ENCODE measurements at places on chromosomes 5 and 9. TPM values are rescaled to one million over a fixed set of nuclear protein-coding genes. Genes with fewer than 3 reads are reported as not detected.

LOX gene
- not detected for total RNA-seq

TMEM171 gene
- total RNA-seq, result not detected

DNA sequence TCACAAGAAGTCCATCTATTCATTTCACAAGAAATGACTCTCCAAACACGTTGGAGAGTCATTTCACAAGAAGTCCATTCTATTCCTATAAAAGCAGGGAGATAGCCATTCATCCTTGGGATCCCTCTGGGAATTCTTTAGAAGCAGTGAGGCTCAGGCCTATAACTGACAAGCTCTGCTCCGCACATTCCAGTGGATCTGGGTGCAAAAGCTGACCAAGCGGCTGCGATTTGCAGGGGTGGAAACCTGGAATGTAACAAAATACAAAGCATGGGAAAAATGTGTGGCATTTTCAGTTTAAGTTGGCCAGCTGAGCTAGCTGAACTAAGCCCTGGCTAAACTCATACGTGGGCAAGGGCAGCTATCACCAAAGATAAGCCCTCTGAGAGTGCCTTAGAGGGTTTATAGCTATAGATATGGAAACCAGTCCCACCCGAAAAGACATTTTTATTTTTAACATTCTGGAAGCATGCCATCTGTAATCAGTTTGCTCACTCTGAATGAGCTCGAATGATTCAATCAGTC, 8.7 kb downstream of the TAS2R1 start:
- DNase-seq, result no peak

GRCh38 chr5:17343675-17344074, 126.2 kb downstream of the BASP1 start:
- DNase-seq, result no peak

- no peak for DNase-seq
Measured at GRCh38 chr5:82913971-82914370, 163.2 kb downstream of the TMEM167A start.

DNA sequence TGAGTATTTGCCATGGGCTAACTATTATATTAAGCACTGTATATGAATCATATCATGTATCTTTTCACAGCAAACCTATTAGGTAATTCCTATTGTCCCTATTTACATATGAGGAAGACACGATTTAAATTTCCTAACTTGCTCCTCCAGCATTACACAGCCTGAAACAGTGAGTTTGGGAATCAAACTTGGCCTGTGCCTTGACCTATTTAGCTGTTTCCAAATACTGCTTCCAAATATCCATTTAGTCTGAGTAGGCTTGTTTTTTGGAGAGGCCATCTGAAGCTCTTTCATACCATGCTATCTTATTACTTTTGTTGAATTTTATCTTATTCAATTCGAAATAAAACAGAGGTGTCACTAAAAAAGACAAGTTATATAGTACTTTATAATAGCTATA, 447.3 kb upstream of the MPDZ start:
- no peak for DNase-seq

TUSC1 gene
- not detected for total RNA-seq

GRCh38 chr5:96256795-96257470, 176.1 kb downstream of the PCSK1 start:
- peak; percentile 23 for DNase-seq

GRCh38 chr5:142982821-142983200, 212.6 kb downstream of the ARHGAP26 start:
- DNase-seq, result no peak

All from activated CD4-positive, alpha-beta memory T cell treated with anti-CD3 and anti-CD28 coated beads for 36 hours (primary cell).